C1 segment of cervical spinal cord (tissue), 14 donors: ENCODE measurements at places on chromosomes 2 and 18.

DNA sequence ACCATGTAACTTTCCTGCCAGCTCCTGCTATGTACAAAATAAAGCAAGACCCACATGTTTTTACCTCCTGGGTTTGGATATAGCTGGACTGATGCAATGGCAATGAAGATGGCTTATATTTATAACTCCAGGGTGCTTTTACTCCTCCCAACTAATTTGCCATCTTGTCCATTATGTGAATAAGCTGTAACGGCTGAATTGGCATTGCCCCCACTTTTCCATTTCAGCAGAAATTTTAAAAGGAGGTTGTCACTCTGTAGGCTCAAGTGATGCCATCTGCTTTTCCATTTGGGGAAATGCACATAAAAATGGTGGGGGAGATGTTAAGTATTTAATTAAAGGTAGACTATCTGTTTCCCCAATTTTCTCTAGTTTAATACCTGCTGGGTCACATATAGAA lies 345.5 kb downstream of the ERBB4 start:
- no peak for DNase-seq

- no peak for DNase-seq
Measured at GRCh38 chr2:240013343-240013742, 11.8 kb downstream of the NDUFA10 start.

DNA sequence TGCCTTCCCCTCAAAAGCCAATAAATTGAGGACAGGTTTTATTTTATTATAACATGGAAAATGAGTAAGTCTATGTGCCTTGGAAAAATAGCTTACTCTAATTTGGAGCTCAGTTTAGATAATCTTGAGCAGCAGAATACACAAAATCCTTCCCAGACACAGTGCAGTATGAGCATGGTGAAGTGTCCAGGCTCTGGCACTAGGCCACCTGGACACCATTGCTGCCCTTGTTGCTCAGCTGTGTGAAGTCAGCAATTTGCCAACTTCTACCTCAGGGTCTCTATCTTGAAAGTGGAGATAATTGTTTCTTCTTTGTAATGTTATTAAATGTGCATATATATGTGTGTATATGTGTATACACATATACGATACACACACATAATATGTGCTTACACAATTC lies 104.9 kb upstream of the CAVIN2 start:
- no peak for DNase-seq

DNA sequence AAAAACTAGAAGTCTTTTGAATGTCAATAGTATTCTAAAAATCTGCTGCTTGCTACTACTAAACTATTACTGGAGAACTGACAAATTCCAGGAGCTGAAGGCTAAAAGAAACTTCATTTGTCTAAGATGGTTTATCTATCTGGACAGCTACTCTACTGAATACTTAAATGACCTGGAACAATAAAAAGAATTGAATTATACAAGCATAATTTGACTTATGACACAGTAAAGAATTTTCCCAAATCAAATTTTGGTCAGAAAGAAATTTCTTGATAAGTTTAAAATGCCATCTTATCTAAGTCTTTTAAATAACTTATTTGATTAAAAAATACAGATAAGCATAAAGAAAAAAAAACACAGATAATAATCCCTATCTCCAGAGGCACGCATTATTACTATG lies 80.2 kb upstream of the ITGA4 start:
- DNase-seq, result no peak

GRCh38 chr2:105272176-105272575 lies 30.6 kb downstream of the GPR45 start:
- DNase-seq, result no peak

GRCh38 chr2:96423291-96423690 lies 81.9 kb downstream of the NEURL3 start:
- no peak for DNase-seq

DNA sequence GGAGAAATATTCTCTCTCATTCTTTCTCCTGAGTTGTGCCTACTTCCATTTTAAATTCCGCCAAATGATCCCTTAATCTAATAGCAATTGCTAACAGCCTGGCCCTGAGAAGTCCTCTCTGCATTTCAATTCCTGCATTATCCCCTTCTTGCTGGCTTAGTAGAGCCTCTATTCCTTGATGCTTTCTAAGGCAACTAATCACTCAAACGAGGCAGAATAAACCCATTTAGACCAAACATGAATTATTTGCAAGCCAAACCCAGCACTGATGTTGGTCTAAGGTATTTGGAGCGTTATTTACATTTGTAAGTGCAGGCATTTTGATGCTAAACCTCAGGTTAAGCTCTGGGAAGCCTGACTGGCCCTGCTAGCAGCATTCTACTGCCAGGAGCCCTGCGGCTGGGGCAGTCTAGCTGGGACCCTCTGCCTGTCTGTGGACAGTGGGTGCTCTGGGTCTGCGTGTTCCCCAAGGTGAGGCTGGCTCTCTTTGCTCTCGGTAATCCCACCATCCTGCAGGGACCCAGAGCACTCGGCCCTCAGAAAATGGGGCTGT lies 173.1 kb upstream of the HS6ST1 start:
- DNase-seq, result no peak

GRCh38 chr2:213175673-213176247 lies 24.3 kb upstream of the IKZF2 start:
- DNase-seq, result no peak

- DNase-seq, result no peak
Measured at GRCh38 chr2:190722835-190723234, 74.0 kb downstream of the NAB1 start.
